ENCODE measurements at places on chromosomes 12 and 14.
A peak's percentile ranks its signal among the peaks of the same experiment; 100 is the strongest.

DNA sequence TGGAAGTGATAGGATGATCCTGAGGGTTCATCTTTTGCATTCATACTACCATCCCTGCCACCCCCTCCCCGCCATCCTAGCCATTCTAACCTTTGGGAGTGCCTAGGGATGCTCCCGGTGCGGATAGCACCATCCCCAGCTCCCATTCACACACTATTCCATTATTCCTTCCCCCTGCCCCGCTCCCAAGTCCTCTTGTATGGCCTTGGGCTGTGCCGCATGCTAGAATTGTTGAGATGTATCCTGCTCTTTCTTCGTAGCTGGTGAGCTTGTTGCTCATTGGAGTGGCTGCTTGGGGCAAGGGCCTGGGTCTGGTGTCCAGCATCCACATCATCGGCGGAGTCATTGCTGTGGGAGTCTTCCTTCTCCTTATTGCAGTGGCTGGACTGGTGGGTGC is 644 bp downstream of the TSPAN31 start:
- no peak for DNase-seq

GRCh38 chr12:55703288-55703687 is 4.4 kb downstream of the ITGA7 start:
- no peak for DNase-seq

DNA sequence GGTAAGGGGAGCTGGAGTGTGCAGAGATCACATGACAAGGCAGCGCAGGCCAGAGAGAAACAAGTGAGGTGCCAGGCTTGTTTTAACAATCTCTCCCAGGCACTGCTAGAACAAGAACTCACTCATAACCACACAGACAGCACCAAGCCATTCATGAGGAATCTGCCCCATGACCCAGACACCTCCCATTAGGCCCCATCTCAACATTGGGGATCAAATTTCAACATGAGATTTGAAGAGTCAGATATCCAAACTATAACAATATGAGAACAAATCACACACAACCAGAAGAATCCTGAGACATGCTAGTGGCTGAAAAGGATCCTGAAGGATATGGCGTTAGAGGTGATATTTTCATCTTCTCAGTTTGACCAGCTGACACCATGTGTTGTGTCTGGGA is 21.9 kb downstream of the OR6J1 start:
- no peak for DNase-seq

GRCh38 chr14:57999471-57999870 is 133.6 kb upstream of the SLC35F4 start:
- no peak for DNase-seq

DNA sequence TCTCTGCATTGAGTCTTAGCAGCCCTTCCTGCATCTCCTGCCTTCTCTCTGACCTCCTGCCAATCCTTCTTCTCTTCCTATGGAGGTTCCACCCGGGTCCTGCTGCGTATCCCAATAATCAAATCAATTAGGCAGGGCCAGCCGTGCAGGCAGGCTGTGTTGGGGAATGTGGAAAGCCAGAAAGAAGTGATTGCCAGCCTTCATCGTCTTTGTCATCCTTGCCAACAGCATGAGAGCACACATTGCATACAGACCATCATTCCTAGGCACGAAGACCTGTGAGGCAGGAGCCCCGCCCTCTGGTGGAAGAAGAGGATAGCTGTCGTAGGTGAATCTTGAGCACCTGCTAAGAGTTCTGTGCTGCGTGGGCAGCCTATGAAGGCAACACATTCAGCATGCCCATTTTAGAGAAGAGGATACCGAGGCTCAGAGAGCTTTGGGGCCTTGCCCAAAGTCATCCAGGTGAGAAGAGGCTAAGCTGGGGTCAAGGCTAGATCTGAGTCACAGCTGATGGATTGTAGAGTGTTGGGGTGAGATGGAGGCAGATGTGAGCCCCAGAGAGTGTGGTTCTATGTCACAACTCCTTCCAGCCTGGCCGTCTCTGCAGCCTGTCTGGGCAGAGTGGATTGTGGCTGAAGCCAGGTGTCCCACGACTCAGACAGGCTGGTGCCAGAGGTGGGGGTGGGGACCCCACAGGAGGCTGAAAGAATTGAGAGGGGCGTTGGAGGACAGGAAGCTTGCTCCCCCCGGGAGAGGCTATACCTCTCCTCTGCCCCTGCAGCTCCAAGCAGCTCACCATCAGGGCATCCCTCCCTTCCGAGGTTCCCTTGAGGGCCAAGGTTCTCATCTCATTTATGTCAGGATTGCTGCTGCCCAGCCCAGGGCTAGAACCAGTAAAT is 12.7 kb downstream of the C14orf132 start:
- DNase-seq, result no peak

- no peak for DNase-seq
Measured at GRCh38 chr14:105089746-105090492, 24.7 kb upstream of the GPR132 start.

- DNase-seq, result no peak
Measured at GRCh38 chr12:49305762-49306510, 11.0 kb downstream of the PRPH start.

- no peak for DNase-seq
Measured at GRCh38 chr14:61584331-61584741, 111.0 kb upstream of the HIF1A start.

DNA sequence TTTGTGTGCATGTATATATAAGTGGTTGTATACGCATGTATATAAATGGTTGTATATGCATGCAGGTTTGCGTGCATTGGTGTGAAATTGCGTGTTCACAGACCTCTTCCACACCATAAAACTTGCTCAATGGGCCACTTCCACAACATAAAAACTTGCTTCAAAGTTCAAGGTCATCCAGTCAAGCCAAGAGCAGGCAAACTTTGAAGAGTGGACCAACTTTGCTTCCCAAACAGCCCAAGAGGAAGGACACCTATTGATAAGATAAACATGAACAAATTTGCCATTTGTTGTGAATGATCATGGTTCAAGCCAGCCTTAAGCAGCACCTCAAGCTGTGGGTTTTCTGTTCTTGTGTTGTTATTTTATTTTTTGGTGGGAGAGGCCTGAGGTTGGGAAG is 25.2 kb upstream of the PPP1CC start:
- DNase-seq, result no peak

- DNase-seq, result no peak
Measured at GRCh38 chr12:122046145-122046544, 24.5 kb downstream of the BCL7A start.

DNA sequence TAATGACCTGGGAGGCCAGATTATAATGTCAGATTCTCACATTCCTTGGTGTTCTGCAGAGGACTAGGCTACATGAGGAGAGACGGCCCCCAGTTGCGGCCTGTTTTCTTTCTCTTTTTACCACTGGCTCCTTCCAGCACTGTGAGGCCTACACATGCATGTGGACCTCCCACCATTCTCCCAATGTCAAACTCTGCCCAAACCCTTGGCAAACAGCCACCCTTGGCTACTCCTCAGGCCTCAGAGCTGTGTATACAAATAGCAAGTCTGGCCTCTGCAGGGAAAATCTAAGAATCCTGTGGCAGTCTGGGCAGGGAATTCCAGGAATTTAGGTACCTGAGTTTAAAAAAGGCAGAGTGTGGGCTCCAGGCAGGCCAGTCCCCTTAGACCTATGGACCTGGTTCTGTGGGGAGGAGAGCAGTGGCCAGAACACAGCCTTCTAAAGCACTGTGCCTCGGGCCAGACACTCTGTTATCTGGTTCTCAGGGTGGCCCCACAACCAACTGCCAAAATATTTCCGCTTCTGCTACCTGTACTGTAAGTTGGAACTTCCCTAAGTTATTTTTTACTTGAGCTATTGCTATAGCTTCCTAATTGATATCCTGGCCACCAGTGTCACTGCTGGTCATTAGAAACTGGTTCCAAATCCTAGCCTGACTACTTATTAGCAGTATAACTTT is 19.9 kb upstream of the NEDD1 start:
- DNase-seq, result no peak

DNA sequence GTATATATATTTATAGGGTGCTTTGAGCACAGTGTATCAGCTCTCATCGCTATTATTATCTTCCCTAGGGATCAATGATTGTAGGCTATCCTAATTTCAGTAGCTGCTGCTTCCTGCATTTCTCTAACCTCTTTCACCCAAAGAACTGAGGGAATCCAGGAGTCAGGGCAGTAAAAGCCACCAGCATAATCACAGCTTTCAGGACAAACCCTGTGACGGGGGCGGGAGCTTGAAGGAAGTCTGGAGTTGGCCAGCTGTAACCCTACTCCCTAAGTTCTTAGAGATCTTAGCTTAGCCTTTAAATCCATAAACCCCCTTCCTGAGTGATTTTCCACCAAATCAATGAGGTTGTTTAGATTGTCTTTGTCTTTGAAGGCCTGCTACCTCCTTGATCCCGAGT is 33.7 kb downstream of the FLVCR2 start:
- DNase-seq, result no peak

GRCh38 chr14:73943083-73943482 is 6.8 kb downstream of the FAM161B start:
- DNase-seq, result peak; percentile 74

- DNase-seq, result no peak
Measured at GRCh38 chr14:72657214-72657921, 236.5 kb downstream of the DPF3 start.

- no peak for DNase-seq
Measured at GRCh38 chr14:100305324-100306100, 732 bp downstream of the SLC25A29 start.

DNA sequence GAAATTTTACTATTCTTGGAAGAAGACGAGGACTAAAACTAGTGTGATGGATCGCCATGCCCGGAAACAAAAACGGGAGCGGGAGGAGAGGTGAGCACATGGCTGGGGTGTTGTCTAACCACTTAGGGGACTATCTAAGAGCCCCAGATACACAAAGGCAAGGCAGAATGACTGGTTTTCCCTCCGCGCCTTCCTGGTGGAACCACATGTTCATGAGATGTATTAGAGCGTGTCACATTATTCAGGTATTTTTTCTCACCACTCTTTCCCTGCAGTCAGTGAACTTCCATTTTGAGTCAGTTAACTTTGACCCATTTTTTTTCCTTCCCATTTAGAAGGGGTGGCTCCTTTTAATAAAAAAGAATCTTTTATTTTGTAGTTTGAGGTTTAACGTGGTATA is 68.8 kb upstream of the TRAF3 start:
- DNase-seq, result no peak

DNA sequence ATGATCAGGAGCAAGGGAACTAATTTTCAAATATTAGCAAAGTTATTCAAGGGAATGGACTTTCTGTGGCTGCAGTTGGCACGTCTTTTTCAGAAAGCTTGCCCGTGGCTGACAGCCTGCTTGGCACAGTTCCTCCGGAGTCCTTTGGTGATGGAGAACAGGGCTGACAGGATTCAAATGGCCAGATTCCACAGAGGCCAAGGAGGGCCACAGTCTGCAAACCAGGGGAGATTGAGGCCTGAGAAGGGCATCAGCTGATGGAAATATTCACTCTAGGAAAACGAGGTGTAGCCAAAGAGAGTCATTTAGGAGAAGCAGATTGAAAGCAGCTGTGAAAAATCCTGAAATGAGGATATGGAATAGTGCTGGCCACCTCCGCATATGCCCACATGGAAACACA is 178.3 kb downstream of the EMP1 start:
- DNase-seq, result no peak

DNA sequence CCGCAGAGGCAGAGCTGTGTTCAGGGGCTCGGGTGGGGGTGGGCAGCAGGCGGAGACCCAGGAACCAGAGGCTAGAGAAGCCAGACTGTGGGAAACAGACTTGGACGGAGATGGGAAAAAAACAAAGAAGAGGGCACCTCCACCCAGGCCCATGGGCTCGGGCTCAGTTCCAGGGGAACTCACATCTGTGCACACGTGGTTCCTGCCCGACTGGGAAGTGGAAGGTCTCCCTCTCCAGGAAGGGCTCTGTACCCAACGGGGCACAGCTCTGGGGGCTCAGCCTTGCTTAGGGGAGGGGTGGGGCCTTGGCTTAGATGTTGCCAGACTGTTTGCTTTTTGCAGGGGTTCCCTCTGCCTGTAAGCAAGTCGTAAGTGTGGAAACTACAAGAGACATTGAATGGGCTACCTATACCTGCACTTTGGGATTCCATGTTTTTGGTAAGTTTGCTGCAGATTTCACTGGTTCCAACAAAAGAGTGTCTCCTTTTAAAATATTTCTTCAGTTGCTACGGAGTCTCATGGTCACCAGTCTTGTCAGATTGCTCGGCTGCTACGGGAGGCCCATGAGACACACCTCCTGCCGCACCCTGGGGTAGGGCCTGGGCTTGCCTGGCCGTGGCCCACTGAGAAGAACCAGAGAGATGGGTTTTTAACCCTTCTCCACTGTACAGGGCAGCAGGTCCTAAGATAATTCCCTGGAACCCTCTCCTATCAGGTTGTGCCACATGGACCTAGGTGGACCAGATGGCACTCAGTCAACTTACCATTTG is 127.6 kb upstream of the EVL start:
- no peak for DNase-seq

GRCh38 chr12:31225656-31226535 is 100.1 kb downstream of the SINHCAF start:
- DNase-seq, result no peak

- DNase-seq, result no peak
Measured at GRCh38 chr12:95601091-95601961, 50.0 kb upstream of the USP44 start.

GRCh38 chr12:4240161-4240783 is 33.3 kb upstream of the CCND2 start:
- DNase-seq, result no peak

DNA sequence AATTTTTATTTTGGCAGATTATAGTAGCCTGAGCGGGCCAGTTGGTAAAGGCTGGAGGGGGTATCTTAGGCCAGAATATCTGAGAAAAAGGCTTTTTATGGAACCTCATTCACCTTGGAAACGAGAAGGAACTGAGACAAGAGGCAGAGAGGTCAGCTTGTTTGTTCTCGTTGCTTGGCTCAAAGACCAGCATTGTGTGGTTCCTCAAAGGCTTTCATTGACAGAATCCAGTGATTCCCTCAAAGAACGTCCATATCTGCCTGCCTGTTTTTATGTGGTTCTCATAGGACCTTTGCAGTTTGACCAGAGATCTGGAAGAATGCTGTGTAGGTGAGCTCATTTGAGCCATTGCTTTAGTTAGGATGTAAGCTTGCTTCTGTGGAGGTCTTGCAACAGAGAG is 117.3 kb downstream of the CFAP54 start:
- no peak for DNase-seq

DNA sequence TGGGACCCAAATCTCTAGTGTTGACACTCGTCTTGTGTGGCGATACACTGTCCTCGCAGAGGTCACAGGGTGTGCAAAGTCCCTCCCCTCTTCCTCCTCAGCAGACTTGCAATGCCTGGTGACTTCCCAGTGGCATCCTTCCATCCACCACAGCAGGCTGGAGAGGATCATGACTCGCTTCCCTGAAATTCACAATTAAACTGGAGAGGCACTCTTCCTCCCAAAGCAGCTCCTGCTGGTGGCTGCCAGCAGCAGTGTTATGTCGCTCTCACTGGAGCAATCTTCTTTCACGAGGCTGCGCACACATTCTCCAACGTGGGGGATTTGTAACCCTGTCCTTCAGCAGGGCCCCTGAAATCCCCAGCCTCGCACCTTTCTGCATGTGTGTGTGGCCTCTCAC is 145.2 kb upstream of the TMCC3 start:
- peak; percentile 46 for DNase-seq

- no peak for DNase-seq
Measured at GRCh38 chr14:60773558-60773957, 39.0 kb downstream of the MNAT1 start.

All from epithelial cell of proximal tubule (primary cell).